Renal pelvis (tissue), 12 donors: ENCODE measurements at places on chromosomes 5 and 9.
A peak's percentile ranks its signal among the peaks of the same experiment; 100 is the strongest.

DNA sequence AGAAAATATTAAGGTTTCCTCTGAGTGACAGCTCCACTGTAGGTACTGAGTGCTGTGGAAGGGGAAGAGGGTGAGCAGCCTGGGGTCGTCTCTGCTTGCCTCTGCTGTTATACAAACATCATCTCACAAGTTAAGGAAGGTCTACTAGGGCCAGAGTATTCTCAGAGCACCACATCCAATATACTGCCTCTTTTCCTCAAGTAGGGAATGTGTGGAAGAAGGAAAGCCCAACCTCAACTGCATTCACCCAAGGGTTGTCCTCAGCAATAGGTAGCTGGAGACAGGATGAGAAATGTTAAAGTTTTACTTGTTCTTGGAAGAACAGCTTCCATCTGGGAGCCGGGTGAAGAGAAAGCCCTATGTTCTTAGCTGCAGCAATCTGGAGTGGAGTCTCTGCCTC, 1062.3 kb upstream of the CDH10 start:
- DNase-seq, result no peak

- no peak for DNase-seq
These were observed 19.6 kb upstream of the ARL15 start for GRCh38 chr5:54329731-54330709.

DNA sequence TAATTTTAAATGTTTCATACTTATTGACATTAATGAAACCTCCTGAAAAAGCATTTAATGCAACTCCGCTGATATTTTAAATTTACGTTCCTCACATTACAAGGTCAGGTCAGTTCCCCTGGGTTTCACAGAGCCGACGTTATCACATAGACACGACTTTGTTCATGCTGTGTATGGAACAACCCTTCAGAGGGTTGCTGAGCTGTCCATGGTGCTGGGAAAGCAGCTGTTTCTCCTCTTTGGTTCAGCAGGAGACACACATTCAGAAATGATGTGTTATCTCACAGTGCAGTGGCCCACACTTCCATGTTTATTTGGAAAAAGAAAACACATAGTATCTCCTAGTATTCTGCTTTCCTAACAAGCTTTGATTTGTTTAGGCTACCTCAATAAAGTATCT, 53.5 kb downstream of the PPP2R2B start:
- peak; percentile 63 for DNase-seq

GRCh38 chr9:100216178-100216787, 117.2 kb downstream of the INVS start:
- DNase-seq, result no peak

DNA sequence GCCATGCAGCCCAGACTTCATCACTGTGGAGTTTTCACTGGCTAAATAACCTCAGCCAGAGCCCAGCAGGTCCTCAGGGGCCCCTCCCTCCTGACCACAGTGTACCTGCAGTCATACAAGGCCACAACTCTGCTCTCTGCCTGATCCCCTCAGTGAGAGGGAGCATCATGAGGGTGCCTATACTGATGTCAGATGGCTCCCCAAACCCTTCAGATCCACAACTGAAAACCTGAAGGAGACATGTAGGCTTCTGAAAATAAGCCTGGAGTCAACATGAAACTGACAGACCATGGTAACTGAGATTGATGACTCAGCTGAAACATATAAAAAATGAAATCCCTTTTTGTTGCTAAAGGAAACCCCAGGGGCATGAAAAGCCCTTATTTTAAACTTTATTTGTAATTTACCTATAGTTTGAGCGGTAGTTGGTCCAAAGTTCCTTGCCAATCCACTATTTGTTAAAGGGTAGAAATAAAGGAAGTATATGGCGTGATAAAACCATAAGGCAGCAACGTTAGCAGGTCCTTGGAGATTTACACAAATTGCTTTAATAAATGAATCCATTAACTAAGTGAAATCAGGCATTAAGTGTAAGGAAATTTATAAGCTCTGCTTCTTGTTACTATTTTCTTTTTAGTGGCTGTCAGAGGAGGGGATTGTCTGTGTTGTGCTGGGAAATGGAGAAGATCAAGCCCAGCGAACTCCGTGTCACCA, 68.3 kb downstream of the FGF1 start:
- DNase-seq, result no peak

GRCh38 chr5:178230879-178231538, 1.6 kb downstream of the PHYKPL start:
- no peak for DNase-seq

GRCh38 chr5:143554187-143554717, 150.8 kb upstream of the NR3C1 start:
- no peak for DNase-seq

- no peak for DNase-seq
These were observed 107.9 kb upstream of the FREM1 start for GRCh38 chr9:15018096-15018637.

DNA sequence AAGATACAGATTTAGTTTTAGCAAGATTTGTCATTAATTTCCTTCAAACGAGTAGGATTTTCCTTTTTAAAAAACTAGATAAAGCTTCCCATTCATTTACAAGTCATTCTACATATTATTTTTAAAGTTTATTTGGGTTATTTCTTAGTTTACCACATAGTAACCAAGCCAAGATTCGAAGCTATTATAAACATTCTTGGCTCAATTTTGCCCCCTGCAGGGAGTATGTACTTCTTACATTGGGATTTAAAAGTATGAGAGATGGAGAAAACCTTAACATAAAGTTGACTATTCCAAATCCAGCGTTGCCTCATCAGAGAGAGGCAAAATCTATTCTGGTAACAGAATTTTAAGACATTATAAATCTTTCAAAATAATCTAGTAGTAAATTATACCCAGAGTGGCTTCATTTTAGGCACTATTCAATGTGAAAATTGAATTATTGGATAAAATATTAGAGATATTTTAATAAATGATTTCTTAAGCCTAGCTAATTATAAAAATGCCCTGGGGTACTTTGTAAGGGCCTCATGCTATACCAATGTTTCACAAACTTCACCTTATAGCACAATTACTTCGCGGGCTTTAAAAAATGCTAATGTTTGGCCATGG, 39.1 kb downstream of the FBN2 start:
- DNase-seq, result peak; percentile 71

DNA sequence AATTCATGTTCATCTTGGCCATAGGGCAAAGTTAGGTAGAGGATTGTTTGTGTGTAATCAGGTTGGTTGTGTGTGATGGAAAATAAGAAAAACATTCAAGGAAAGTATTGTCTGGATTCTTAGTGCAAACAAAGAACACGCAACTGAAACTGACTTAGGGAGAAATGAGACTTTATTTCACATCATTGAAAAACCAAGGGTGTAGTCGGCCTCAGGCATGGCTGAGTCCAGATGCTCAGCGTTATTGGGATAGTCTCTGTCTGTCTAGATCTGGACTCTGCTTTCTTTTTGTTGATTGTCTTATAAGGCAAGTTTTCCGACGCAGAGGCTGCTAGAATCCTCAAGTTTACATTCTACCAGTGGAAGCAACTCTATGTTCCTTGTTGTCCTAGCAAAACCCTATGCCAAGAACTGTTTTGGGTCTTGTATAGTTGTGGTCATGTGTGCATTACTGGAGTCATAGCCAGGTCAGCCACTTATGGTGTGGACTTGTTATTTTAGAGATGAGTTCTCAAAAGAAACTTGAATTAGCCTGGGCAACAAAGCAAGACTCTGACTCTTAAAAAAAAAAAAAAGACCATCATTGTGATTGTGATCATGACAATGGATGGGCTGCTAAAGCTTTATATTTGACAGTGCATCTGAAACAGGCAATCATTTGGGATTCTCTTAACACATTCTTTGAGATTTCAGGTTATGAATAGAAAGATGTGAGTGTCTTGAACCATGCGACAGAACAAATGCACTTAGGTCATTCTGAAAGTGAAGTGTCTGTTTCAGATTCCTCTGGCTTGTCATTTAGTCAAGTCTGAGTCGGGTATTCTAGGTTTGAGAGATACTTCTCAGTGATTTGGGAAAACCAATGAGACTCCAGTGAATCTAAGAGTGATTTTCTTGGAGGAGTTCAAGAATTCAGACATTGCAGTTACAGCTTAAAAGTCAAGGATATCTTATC, 82.6 kb downstream of the DOCK2 start:
- no peak for DNase-seq

- DNase-seq, result no peak
These were observed 244.7 kb downstream of the SEC61B start for GRCh38 chr9:99466781-99467180.

DNA sequence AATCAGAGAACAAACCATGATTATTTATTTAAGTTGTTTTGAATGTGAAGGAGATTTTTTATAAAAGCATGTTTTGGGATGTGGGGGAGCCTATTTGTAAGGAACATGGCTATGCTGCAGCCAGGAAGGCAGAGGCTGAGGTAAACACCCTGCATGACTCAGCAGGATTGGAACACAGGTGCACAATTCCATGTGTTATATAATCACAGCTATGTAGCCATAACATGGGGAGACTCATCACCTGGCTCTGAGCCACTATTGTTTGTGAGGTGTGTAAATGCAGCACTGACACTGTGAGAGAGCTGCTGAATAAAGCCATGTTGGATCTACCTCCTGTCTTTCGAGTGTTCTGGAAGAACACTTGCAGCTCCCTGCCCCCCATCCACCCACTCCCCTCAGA, 1009.8 kb downstream of the DNAH5 start:
- DNase-seq, result no peak

GRCh38 chr9:136405481-136405880, 4.9 kb downstream of the ENTR1 start:
- DNase-seq, result no peak

- DNase-seq, result no peak
These were observed 4.0 kb downstream of the TSTD2 start for GRCh38 chr9:97629156-97629555.

GRCh38 chr5:169374761-169375160, 73.8 kb upstream of the SLIT3 start:
- no peak for DNase-seq

DNA sequence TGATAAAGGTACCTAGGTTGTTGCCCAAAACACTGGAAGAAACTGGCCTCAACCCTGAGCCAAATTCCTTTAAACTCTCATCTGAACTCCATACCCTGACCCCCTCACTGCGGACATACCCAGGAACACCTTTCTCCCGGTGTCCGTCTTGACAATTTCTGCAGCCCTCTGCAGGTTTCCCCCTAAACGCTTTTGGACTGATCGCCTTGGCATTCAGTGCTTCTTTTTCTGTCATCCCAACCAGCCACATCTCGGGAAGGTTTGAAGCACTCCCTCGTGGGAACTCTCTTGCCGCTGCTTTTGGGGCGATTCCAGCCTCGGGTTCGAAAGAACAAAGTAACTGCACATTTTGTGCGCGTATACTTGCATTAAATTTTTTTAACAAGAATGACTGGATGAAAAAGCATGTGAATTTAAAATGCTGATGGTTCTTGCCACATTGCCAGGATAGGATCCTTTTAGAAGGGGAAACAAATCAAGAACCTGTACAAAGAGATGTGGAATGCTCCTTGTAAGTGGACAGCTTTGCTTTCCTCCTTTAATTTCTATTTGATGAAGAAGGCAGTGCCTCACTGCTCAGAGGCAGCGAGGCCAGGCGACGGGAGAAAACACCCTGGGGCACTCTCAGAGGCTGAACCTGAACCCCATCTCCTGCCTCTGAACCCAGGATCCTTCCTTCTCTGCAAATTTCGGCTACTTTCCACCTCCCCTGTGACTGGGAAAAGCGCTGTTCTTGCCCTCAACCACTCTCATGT, 615 bp downstream of the PSMD5 start:
- DNase-seq, result no peak

DNA sequence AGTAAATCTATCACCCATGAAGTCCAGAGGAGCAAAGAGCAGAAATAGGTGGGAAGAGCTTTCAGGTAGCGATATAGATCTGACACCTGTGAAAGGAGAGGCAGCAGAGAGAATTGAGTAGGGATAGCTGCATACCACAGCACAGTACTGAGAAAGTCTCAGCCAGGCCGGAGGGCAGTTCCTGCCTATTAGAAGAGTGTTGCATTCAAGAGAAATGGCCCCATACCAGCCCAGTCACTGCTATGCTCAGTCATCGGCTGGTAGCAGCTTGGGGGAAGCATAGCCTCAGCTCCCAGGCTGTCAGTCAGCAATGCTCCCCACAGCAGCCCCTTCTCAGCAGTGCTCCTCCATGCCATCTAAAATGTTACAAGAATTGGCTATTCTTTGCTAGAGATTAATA, 285.1 kb upstream of the CDH6 start:
- no peak for DNase-seq

DNA sequence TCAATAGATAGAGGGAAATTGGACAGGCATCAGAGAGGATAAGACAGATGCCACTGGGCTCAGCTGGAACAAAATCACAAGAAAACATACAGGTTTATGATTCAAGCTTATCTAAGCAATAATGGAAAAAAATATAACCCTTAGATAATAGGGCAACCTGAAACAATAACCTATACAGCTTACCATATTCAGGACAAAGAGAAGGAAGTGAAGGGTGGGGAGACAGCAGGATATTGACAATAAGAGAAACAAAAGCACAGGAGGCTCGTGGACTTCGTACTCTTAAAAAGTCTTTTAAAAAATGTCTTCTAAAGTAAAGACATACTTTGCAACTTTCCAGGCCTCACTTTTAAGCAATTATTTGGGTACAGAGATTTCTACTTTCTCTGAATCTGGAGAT, 225.3 kb downstream of the NTRK2 start:
- DNase-seq, result no peak

DNA sequence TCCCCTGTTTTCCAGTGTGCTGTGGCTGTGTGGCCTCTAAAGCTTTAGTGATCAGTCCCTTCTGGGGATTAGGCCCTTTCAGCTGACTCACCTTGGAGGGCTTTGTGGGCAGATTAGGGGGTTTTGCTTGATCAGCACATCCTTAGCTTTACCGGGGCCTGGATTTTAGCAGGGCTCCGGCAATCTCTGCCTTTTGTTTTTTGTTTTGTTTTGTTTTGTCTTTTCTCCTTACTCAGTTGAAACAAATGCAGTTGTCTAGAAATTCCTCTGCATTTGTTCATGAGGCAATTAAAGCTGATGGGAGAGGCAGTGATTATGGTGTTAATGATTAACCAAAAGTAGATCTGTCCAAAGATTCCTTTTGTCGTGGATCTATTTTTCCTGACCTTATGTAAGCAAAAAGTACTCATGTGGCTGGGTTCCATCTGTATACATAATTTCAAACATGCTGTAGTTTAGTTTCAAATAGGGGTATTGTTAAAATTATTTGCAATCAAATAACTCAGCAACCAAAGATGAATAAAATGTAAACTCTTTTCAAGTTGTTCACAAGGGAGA, 5.2 kb upstream of the TDRD7 start:
- no peak for DNase-seq

- no peak for DNase-seq
These were observed 13.8 kb upstream of the LHX2 start for GRCh38 chr9:123997665-123998277.

- DNase-seq, result no peak
These were observed 70.9 kb downstream of the GAPVD1 start for GRCh38 chr9:125332527-125332926.

- no peak for DNase-seq
These were observed 243.4 kb upstream of the KLF4 start for GRCh38 chr9:107732781-107733522.

- no peak for DNase-seq
These were observed 51.8 kb upstream of the GALNT10 start for GRCh38 chr5:154138701-154139100.

- no peak for DNase-seq
These were observed 57.7 kb upstream of the SHB start for GRCh38 chr9:38126730-38127129.

- DNase-seq, result no peak
These were observed 32.1 kb upstream of the CLINT1 start for GRCh38 chr5:157890836-157891597.

GRCh38 chr9:128092199-128092977, 24.4 kb downstream of the SLC25A25 start:
- DNase-seq, result no peak

- peak; percentile 19 for DNase-seq
These were observed 159.7 kb downstream of the MUSK start for GRCh38 chr9:110828264-110828663.

- DNase-seq, result no peak
These were observed 68.4 kb downstream of the ANXA1 start for GRCh38 chr9:73219985-73220626.
